Panc1 (cell line): ENCODE measurements at places on chromosomes 3 and 15.

DNA sequence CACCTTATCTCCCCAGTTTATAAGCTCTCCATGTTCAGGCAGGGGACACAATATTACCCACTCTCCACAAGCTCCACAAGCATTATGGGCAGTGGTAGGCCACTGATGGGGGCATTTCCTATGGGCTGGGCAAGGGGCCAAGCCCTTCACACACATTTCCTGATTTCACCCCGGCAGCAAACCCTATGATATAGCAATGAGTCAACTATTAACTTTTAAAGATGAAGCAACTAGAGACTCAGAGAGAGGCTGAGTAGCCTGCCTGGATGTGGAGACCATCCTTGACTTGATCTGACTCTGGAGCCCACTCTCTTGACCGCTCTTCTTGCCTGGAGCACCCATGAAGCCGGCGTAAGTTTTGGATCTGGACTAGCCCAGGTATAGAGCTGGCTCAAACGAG lies 27.4 kb downstream of the FOXL2NB start:
- DNase-seq, result no peak

DNA sequence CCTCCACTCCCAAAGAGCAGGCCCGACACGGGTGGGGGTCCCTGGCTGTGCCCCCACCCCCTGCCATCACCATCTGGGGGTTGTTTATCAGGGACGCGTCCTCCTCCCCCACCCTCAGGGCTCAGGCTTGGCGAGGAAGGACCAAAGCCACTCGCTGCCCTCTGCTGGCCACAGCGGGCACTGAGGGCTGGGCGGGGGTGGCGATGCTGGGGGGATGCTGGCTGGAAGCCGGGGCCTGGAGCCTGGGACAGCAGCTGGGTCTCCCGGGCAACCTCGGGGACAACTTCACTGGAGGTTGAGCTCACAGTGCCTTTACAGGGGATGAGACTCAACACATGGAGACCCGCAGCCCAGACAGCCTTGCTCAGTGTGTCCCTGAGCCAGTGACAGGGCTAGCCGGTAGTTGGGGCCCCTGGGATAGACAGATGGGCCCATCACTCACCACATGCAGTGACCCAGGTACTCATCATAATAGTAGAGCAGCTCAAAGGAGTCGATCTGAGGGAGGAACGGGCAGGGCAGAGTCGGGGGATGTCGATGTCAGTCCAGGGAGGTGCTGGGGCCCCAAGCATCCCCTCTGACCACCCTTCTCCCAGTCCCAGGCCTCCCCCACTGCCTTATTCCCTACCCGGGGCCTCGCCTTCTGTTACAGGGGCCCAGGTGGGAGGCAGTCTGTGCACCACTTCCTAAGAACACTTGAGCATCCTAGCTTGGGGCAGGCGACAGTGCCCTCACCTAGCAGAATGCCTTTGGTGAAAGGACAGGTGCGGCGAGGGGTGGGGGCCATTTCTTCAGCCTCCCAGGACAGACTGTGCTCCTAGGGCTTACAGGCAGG lies 5.9 kb upstream of the CALML4 start:
- DNase-seq, result no peak

- DNase-seq, result no peak
These were observed 291.0 kb downstream of the PLOD2 start for GRCh38 chr3:145869958-145870357.

- no peak for DNase-seq
These were observed 14.1 kb downstream of the IL17RD start for GRCh38 chr3:57151021-57151449.

GRCh38 chr3:17232442-17232841 lies 347.7 kb downstream of the PLCL2 start:
- DNase-seq, result no peak

DNA sequence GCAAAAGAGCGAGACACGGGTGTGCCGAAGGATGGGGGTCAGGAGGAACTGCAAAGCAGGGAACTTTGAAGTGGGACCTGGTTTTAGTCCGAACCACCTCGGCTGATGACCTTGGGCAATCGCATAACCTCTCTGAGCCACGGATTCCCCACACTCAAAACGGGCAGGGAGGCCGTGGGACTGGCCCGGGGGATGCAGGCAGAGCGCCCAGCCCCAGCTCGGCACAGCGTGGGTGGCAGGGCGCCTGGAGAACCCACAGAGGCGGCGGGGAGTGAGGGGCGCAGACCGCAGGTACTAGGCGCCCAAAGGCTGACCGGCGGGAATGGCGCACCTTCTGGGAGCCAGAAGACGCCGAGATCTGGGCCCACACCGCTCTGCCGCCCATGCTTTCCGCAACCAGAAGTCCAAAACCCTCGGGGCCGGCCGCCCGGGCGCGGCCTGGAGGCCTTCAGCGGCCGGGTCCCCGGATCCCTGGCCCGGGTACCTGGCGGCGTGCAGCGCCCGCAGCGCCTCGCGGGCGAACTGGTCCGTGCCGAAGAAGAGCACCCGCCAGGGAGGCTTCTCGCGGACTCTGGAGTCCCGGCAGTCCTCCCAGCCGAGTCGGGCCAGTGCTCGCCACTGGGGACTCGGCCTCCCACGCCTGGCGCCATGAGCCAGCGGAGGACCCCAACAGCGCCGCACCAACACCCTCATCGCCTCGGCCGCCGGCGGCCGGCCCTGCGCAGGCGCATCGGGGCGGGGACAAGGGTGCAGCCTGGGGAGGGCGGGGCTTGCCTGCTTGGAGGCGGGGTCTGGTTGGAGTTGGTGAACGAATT lies at the start of gene MTFMT:
TSS of gene MTFMT (minus strand) at position 719 of the 815 bp plus-strand sequence. CDS start at position 693, 26 bp downstream.
- DNase-seq, result no peak

DNA sequence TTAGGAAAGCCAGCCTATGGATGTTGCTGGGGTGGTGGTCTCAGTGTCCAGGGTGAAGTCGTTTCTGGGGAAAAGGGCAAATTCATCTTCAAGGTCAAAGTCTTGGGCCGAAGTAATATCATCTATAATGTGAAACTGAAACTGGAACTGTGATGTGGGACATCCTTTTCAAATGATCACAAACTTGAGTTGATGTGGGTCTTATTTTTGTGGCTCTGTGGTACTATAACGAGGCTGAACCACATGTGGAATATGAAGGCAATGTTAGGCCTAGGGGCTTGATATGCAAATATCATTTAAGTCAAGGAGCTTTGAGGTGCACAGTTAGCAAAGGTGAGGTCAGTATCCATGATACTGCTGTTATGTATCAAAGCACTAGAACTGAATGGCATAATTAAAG lies 1.5 kb upstream of the CD200R1L start:
- no peak for DNase-seq

GRCh38 chr15:77907824-77908751 lies 169.4 kb downstream of the TBC1D2B start:
- no peak for DNase-seq

DNA sequence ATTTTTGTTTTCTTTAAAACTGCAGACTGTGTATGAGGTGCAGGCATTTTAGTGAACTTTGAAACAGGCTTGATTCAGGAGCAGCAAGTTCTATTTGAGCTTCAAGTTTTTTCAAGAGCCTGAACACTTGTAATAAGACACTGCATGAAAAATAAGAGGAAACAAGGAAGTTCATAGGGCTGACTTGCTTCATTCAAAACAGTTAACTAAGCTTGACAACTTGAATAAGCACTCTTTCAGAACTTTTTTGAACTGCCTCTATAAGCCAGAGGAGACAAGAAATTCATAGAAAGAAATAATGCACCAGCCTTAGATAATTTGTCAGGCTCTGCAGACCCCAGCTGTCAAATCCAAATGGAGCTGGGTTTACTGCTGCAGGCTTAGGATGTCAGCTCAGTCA lies 130.2 kb downstream of the SSR3 start:
- no peak for DNase-seq

- DNase-seq, result no peak
These were observed 188.6 kb downstream of the FNDC3B start for GRCh38 chr3:172228036-172228415.

- DNase-seq, result no peak
These were observed 227.6 kb downstream of the MBNL1 start for GRCh38 chr3:152496286-152496685.

DNA sequence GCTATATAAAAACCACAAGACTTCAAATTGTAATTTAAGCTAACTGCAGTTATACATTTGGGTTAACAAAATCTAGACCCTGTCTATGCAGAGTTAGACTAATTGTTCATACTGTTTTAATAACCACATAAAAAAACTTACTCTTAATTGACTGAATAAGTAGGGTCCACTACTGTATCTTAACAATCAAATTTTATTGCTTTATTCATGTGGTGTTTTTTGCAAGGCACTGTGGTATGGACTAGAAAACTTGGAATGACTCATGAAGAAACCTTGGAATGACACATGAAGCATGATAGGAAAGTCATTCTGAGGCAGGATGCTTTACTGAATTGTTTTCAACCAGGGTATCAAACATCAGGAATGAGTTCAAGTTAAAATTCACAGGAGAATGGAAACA lies 2.3 kb downstream of the SERP1 start:
- no peak for DNase-seq

DNA sequence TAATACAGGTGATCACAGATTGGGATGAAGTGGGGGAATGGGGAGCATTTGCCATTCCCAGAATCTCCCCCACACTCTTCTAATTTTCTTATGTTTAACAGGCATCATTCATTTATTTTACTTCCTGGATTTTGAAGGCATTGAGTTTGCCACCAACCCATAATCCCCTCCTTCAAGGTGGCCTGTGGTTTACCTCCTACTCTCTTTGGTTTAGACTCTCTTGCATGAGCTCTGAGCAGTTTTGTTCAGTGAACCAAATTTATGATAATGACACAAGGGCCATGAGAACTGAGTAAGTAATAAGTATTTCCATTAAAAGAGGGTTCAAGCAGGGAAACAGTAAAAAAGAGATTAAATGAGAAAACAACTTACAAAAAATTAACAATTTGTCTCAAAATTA lies 703.1 kb upstream of the CFAP20DC start:
- DNase-seq, result no peak

DNA sequence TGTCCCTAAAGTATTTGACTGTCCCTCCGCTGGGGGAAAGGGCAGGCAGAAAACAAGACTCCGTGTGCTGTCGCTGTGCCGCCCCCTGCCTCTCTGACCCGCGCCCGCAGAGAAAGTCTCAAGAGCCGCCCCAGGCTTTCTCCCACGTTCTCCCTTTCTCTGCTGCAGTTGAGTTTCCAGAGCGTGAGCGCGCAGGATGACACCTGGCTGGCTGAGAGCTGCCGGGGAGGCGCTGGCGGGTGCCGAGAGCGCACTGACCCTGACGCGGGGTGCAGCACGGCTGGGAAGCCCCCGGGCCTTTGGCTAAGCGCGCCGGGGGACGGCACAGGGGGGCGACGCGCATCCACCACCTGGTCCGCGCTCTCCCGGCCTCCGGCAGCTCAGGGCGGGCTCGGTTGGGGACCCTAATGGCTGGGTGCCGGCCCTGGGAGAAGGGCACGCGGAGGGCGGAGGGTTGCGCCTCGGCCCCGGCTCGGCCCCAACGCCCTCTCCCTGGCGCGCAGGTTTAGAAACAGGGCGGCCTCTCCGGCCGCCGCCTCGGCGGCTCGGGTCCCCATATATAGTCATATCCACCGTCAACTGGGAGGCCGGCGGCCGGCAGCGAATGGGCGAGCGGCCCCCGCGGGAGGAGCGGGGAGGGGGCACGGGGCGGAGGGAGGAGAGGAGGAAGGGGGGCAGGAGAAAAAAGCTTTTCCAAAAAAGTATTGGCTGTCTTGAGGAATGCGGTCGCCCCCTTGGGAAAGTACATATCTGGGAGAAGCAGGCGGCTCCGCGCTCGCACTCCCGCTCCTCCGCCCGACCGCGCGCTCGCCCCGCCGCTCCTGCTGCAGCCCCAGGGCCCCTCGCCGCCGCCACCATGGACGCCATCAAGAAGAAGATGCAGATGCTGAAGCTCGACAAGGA lies at the start of gene TPM1:
TSS of gene TPM1 (plus strand) at position 774 of the 903 bp plus-strand sequence. CDS start at position 857, 83 bp downstream.
- DNase-seq, result no peak

DNA sequence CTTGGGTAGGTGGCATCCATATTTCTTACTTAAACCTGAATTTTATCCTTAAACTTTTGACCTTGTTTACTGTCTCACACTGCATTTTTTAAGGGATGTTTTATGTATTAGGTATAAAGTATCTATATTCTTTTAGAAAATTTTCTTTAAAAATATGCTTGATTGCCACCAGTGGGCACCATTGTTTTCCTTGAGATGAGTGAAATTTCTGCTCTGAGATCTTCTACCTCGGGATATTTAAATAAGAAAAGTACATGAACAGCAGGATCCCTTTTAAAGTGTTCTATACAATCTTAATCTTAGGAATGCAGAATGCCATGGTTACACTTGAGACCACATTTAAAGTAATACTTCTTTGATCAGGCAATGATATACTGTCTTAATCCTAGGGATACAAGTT lies 108.7 kb downstream of the SLMAP start:
- DNase-seq, result no peak

- no peak for DNase-seq
These were observed 160.4 kb upstream of the SLC2A2 start for GRCh38 chr3:171186817-171187500.

GRCh38 chr3:71600646-71601288 lies 17.2 kb upstream of the FOXP1 start:
- no peak for DNase-seq

- DNase-seq, result no peak
These were observed 64.9 kb downstream of the TBC1D2B start for GRCh38 chr15:78012643-78013077.

GRCh38 chr3:95607926-95608325 lies 1206.5 kb upstream of the EPHA6 start:
- no peak for DNase-seq

GRCh38 chr15:59223736-59224135 lies 17.1 kb downstream of the LDHAL6B start:
- DNase-seq, result no peak

DNA sequence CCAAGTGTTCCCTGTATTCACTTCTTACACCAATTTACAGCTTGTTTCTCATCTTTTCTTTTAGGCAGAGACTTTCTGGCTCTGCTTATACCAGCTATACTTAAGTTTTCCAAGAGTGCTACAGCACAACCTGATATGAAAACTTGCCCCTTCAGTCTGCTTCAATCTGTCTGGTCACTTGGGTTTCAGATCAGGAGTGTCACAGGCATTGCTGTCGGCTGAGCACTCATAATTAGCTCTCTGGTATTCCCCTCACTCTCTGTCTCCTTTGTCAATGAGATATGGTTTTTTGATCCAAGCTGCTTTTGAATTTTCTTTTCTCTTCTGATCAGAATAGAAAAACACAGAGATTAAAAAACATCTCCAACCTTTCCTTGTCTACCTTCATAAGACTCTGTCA lies 194.9 kb upstream of the UMPS start:
- DNase-seq, result no peak

- DNase-seq, result no peak
These were observed 84.2 kb downstream of the OSBPL10 start for GRCh38 chr3:31896648-31897433.

DNA sequence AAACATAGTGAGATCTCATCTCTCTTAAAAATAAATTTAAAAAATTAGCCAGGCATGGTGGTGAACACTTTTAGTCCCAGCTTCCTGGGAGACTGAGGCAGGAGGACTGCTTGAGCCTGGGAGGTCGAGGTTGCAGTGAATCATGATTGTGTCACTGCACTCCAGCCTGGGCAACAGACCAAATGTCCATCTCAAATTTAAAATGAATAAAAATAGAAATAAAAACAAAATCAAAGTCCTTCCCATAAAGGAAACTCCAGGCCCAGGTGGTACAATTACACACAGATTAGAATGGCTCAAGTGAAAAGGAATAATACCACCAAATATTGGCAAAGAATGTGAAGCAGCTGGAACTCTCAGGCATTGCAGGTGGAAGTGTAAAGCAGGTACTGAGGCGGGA lies 19.3 kb upstream of the ATP10A start:
- no peak for DNase-seq
